HFFc6 (cell line): ENCODE measurements at places on chromosomes 12 and 14.
A peak's percentile ranks its signal among the peaks of the same experiment; 100 is the strongest.

DNA sequence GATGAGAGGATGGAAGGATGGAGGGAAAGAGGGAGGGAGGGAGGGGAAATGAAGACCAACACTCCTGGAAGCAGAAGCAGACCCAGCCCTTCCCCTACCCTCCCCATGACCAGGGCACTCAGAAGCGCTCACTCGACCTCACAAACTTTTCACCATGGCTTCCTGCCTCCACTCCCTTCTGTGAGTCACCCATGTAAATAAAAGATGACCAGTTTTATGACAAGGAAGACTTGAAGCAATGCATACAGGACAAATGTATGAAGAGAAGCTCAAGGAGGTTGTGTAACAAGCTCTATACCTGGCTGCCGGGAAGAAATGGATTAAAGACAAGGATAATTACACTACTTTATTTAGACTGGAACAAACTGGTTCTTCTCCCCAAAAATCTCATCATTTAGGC lies 63.8 kb downstream of the CDC42BPB start:
- DNase-seq = peak; percentile 65

DNA sequence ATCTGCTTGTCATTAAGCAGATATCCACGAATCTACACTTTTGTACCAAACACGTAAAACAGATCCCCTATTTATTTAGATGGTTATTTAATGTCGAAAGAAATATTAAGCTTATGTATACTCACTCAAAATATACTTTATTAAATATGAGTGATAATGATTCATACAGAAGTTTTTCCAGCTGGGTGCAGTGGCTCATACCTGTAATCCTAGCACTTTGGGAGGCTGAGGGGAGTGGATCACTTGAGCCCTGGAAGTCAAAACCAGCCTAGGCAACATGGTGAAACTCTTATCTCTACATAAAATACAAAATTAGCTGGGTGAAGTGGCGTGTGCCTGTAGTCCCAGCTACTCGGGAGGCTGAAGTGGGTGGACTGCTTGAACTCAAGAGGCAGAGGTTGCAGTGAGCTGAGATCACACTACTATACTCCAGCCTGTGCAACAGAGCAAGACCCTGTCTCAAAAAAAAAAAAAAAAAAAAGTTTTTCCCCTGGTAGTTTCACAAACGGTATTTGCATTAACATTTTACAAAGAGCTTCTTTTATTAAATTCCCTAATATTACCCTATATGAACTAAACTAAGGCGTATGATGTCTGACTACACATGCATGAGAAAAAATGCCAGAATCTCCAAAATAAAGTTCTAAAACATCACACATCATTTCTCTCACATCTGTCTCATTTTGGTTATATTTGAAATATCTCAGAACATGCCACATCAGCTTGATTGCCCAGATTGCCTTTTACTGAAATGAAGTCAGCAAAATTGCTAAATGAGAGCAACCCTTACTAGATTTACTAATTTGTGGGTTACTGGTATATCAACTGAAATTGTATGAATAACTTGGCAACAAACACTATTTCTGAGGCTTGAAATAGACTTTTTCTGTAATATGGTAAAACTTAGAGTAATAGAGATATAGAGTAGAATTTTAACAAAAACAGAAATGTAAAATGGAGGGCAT lies 74.9 kb downstream of the PAWR start:
- DNase-seq = no peak

DNA sequence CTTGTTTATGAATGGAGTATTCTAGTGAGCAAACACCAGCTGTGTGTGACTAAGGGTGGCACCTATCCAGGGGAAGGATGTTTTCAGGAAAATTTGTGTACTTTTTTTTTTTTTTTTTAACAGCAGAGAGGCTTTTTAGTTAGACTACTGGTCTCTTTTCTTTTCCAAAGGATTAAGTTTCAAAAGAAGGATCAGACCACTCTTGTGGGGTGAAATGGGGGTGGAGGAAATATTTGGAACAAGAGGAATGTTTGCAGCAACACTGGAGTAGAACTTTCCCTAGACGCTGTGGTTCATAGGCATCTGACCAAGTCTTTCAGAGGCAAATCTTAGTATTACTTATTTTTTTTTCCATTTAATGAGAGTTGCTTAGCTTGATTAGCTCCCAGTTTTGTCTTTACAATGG lies 21.1 kb downstream of the NUBPL start:
- no peak for DNase-seq

- DNase-seq = no peak
Observed at GRCh38 chr14:22886500-22887259, 3.7 kb downstream of the REM2 start.

DNA sequence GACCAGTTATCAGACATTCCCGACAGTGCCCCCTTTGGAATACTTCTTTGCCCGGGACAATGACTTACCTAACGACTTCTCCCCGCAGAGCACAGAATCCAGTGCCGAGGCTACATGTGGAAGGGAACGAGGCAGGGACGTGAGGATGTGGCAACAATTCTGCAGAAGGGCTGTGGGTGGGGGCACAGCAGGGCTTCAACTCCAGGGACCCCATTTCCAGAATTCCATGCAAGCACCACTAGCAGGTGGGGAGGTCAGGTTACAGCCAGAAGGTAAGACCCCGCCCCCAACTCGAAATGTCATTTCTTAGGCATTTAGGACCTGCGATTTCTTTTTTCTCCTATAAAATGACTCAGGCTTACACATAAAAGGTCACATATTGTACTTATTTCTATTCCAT lies 207.9 kb downstream of the TMEM132C start:
- DNase-seq = no peak

DNA sequence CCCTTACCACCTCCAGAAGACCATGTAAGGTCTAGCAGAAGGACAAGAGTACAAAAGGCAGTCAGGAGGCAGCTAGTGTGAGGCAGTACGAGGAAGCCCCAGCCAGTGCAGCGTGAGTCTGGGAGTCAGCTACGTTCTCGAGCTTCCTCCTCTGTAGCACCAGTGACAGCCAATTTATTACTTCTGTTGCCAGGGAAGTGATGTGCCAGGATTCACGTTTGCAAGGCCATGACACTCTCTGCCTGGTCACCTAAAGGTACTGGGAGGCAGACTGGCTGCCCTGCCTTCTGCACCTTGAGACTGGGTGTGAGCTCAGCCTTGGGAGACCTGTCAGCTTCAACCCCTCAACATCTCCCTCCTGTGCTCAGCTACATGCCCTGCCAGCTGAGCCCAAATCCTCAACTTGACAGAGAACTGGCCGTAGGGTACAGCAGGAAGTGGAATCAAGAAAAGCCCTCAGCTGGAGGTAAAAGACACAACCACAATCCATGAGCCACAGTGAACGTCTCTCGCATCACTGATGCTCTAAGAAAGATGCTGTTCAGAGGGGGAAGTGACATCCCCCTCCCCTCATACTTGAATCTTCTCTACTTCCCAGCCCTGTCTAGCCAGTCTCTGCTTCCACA lies 182.5 kb upstream of the RGS6 start:
- no peak for DNase-seq

GRCh38 chr12:3803865-3804472 lies 51.1 kb upstream of the CRACR2A start:
- DNase-seq = peak; percentile 47

DNA sequence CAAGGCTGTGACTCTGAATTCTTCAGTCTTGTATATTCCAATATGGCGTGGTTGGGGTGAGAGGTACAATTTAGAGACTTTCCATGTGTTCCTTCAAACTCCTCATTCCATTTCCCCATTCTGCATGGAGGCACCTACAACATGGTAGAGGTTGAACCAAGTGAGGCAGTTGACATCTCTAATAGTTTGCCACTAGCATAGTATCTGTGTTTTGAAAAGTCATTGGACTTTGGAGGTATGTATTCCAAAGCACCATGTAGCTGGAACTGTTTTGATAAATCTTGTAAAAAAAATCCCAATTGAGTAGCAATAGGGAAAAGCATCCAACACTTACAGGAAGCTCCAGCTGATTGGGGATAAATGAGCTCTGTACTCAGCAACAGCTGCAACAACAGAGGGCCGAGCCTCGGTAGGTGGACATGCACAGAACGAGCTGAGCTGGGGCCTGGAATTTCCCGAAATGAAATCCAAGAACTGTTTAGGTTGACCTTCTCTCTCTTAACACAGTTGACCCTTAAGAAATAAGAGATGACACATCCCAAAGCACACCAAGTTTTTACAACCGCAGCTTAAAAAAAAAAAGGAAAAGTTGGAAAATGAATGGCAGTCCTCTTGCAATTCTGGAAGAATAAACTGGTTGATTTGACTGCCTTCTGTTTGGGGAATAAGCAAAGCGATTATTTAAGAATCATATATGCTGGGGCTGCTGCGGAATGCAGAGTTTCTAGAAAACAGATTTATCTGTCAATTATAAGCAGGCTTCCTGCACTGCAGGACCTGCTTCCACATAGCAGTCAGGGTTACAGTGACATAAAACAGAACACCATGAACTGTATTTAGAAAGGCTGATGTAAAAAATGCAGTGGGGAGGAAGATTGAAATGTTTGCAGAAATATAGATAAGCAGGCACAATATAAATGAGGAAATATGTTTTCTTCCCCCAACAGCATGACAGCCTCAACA lies 194.6 kb upstream of the KRR1 start:
- DNase-seq = peak; percentile 69

DNA sequence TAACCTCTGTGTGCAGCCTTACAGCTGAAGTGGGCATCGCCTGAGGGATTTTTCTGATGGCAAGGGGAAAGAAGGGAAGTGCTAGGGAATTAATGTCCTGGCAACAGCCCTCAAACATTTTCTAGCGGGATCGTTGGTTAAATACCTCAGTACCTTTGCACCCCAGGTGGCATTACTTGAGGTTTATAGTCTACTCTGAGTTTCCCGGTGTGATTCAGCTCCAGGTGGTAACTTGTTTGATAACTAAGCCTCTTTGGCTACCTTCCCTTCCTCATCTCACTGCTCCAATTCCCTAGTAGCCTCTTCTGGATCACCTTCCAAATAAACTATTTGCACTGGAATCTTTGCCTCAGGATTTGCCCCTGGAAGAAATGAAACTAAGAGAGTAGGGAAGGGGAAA lies 237.0 kb upstream of the SSTR1 start:
- DNase-seq = no peak

DNA sequence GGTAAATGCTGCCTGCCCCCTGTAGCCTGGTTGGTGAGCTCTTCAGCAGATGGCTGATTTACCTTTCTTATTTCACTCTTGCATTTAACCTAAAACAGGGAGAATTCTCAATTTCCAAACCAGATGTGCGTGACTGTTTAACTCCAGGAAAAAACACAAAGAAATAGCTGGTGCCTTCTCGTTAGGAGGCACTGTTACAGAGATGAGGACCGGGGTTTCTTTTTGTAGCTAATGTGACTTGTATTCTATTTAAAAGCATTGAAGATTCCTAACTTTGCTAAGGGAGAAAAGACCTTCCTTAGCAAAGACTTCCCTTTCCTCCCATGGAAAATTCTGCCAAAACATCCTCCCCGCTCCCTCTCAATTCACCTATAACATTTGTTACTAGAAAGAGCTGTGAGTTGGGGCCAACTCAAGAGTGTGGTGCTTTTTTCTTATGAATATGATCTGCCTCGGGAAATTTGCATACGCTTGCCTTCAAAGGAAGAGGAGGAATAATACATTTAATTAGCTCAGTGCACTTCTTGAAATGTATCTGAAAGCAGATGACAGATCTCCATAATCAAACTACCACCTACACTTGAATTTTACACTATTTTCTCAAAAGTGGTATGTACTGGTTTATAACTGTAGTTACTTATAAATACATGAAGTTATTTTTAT lies 102.0 kb upstream of the ARID2 start:
- no peak for DNase-seq

DNA sequence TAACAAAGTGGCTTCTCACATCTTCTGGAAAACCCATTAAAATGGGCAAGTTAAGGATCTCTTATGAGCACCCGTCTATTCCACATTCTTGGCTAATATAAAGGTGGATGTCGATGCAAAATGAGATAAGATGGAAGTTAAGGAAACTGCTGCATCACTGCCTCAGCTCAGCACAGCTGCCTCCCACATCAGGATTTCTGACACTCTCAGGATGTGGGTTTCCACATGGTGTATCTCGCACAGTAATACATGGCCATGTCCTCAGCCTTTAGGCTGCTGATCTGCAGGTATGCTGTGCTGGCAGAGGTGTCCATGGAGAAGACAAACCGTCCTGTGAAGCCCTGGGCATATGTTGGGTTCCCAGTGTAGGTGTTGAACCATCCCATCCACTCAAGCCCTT lies 1348.0 kb downstream of the TMEM121 start:
- DNase-seq = no peak

DNA sequence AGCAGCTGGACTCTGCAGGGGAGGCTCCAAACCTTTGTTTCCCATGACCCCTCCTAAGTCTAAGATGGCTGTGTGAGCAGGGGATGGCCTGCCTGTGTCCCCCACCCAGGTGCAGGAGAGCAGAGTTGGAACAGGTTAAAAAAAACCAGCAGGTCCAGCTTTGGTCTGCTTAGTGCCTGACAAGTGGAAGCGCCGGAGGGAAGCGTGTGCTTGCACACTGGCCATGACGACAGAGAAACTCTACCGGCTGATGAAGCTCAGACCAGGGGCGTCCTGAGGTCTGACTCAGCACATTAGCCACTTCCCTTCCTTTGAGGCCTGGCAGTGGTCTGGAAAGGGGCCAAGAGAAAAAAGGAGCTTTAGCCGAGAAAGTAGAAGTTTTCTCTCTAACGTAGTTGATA lies 280.1 kb downstream of the VRK1 start:
- DNase-seq = peak; percentile 6

DNA sequence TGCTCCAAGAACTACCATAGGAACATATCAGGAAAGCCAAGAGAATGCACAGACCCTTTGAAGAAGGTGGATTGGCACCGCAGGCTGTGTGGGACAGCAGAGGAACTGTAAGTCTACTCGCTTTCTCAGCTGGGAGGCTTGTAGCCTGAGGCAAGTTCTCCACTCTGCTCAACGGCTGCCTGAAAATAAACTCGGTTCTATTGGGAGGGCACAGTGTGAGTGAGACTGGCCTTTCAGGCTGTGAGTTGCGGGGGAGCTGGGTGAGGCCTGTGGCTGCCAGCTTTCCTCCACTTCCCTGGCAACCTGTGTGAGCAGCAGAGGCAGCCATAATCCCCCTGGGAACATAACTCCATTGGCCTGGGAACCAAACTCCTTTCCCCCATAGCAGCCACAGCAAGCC lies 132.1 kb downstream of the ANKS1B start:
- DNase-seq = no peak

DNA sequence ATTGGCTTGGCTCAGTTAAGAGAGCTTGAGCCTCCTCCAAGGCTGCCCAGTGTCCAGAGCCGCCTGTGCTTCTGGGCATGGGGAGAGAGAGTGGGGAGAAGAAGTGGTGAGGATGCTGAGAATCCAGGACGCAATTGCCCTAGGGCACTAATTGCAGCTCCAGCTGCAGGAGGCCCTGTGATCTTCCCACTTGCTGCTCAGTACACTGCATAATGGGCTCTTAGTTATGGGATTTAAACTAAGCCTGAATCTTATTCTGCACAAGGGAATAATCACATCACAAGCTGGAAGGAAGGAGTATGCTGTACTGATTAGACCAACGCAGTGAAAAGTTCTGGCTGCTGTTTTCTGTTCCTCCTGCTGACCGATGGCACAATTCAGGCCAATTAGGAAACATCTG lies 101.0 kb upstream of the PRMT8 start:
- DNase-seq = no peak

DNA sequence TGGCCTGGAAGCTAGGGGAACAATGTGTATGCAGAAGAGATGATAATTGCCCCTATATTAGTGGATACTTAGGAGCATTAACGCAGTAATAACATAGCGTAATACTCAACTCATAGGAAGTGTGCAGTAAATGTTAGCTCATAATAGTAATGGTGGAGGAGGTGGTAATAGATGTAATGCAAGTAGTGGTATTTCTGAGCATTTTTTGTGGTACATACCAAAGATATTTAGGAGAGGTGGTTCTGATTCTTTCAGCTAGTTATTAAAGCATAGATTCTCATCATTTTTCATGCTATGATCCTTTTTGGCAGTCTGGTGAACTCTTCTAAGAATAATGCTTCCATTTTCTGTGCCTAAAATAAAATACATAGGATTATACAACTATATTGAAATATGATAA lies 233.1 kb downstream of the PTPRO start:
- DNase-seq = peak; percentile 4
